HEK293T (cell line): ENCODE measurements at places on chromosomes 3 and 15.

DNA sequence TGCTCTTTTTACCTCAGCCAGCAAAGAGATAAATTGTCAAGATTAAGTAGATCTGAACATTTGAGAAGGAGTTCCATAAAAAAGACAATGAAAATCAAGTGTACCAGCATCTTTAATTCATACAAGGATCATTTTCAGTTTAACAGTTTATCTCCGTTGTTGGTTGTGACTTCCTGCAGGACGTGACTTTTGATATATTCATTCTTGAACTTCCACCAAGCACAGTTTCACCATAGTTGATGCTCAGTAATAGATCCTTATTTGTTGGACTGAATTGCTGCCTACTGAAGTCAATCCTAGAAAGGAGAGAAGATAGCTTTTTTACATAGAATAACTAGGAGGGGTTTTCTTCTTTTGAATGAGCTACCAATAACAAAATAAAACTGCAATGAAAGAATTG lies 408.2 kb downstream of the LPP start:
- DNase-seq: no peak

- no peak for DNase-seq
Observed at GRCh38 chr3:136311261-136311660, 61.1 kb downstream of the PCCB start.

- DNase-seq: no peak
Observed at GRCh38 chr3:100384733-100385525, 16.0 kb downstream of the TOMM70 start.

DNA sequence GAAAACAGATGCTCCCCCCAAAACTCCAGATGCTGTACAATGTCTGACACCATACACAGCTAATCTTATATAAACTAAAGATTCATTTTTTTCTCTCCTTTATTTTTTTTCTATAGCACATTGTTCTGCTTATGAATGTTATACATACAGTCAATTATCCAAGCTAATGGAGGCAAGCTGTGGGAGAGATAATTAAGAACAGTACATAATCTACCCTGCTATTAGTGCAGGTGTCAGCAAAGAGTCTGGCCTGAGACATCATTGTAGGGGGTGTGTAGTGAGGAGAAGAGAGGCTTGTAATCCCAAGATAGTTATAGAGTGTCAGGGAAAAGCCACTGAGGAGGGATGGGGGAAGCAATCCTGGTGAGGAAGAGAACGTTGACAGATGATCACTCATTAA lies 25.4 kb upstream of the CHMP2B start:
- DNase-seq: no peak

DNA sequence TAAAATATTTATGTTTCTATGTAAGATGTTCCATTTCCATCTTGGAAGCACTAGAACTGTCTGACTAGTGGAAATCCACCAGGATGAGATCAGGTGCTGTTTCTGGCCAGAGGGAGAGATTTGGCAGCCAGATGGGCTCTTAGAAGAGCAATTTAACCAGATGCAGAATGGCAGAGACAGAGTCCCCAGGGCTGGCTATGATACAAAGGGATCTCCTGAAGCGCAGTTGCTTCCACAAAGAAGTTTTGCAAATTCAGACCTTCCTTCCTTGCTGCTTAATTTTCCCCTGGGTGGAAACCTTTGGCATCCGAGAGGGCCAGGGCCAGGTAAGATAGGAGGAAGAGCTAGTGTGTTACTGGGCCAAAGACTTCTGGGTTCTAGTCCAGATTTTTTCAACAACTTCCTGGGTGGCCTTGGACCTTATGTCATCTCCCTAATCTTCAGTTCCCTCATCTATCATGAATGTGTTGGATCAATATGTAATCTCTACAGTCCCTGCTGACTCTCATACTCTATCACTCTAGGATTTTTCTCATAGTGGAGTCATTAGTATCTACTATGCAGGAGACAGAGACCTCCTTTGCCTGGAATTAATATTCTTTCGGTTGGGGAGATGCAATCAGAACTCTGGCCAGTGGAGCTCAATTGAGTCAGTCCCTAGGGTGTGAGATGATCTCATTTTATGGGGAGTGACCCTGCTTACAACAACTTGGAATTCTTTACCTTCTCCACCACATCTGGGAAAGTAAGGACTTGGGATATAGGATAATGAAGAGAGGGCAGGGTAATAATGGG lies 41.1 kb upstream of the NDUFB4 start:
- no peak for DNase-seq

DNA sequence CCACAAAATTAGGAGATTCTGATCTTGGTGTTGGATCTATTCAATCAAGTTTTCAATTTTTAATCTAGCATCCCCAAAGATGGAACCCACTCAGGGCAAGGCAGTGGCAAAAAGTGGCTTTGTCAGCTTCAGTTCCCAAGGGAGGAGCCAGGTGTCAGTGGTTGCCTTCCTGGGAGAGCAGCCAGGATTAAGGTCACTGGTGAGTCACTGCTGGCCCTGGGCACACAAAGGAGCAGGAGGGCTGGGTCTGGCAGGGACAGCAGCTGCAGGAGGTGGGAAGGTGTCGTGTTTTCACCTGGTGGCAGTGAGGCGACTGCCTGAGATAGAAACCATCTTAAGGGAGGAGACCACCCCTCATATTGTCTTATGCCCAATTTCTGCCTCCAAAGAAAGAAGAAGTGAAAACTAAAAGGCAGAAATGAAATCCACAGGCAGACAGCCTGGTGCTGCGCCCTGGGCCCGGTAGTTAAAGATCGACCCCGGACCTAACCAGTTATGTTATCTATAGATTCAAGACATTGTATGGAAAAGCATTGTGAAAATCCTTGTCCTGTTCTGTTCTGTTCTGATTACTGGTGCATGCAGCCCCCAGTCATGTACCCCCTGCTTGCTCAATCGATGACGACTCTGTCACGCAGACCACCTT lies 5.9 kb upstream of the KLHL25 start:
- no peak for DNase-seq

GRCh38 chr3:21256932-21257331 lies 494.1 kb downstream of the ZNF385D start:
- DNase-seq: no peak

DNA sequence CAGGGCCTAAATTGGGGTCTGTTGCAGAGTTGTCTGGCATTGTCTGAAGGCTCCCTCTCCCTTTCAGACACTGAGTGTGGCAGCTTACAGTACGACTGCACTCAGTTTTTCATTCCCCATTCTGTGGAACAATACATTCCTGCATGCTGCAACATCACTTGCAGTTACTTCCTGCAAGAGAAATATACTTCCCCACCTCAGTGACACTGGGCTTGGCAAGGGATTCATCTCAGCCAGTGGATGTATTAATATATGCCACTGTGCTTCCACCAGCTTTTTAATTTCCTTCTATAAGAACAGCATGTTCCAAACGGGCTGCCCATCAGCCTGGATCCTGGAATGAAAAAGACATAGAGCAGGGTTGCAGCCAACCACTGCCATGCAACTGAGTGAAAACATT lies 23.1 kb downstream of the B3GALNT1 start:
- DNase-seq: no peak

DNA sequence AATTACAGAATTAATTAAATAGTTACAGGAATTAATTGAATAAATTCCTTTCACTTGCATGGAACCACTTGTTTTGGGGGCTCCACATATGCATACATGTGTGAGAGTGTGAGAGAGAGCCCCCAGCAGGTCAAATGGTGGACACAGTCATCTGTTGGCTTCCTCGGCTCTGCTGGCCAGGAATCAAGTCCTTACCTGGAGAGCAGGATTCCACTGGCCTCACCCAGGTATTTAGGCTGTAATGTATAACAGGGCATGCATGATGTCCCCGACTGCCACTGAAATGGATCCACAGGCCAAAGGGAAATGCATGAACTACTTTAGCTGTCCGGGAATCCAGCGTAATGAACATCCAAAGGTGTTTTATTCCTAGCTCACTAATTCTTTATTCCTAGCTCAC lies 139.7 kb upstream of the SMAD3 start:
- no peak for DNase-seq

DNA sequence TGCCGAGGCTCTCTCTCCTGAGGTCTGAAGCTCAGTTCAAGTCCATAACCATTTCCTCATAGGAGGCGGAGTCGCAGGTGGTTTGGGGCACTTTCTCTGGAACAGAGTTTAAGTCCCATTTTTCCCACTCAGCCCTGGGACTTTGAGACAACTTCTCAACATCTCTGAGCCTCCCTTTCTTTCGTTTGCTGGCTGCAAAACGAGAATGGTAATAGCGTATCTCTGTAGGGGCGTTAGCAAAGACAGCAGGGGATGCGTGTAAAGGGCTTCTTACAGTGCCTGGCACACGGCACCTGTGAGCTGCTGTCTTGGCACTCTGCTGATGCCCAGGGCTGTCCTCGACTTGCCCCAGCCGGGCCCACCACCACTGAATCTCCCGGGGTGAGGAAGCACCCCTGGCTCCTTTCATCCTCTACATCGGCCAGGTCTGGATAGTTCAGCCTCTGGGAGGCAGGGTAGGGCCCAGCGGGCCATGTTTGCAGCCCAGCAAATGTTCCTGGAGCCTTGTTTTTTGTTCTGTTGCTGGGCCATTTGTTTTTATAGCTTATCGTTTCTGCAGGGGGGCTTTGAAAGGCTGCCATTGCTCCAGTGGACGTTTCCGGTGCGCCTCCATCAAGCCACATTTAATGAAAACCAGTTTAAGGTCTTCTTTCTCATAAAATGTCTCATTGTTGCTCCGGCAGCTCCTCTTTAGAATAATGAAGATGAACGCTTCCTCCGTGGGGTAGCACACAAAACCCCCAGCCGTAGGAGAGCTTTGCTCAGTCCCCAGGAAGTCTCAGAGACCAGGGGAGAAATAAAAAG lies 60.0 kb upstream of the WNT5A start:
- no peak for DNase-seq

- no peak for DNase-seq
Observed at GRCh38 chr3:5727743-5728484, 540.4 kb downstream of the EDEM1 start.

GRCh38 chr3:18919158-18919557 lies 229.2 kb upstream of the KCNH8 start:
- no peak for DNase-seq

GRCh38 chr3:45597581-45597980 lies 3.0 kb downstream of the LIMD1 start:
- DNase-seq: no peak

GRCh38 chr3:119401503-119402440 lies 61.6 kb downstream of the TMEM39A start:
- no peak for DNase-seq

GRCh38 chr3:133443649-133444422 lies 44.0 kb downstream of the BFSP2 start:
- DNase-seq: no peak

DNA sequence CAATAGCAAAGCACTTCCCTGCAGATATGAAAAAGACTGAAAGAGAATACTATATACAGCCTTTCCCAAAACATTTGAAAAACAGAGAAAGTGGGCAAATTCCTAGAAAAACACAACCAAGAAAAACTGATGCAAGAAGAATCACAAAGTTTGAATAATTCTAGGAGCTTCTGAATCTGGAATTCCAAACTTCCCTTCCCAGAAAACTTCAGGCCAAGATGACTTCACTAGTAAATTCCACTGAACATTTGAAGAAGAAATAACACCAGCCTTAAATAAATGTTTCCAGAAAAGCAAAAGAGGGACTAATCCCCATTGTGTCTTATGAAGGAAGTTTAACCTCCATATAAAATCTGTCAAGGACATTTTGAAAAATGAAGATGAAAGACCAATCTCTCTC lies 15.8 kb upstream of the NSMCE3 start:
- no peak for DNase-seq

DNA sequence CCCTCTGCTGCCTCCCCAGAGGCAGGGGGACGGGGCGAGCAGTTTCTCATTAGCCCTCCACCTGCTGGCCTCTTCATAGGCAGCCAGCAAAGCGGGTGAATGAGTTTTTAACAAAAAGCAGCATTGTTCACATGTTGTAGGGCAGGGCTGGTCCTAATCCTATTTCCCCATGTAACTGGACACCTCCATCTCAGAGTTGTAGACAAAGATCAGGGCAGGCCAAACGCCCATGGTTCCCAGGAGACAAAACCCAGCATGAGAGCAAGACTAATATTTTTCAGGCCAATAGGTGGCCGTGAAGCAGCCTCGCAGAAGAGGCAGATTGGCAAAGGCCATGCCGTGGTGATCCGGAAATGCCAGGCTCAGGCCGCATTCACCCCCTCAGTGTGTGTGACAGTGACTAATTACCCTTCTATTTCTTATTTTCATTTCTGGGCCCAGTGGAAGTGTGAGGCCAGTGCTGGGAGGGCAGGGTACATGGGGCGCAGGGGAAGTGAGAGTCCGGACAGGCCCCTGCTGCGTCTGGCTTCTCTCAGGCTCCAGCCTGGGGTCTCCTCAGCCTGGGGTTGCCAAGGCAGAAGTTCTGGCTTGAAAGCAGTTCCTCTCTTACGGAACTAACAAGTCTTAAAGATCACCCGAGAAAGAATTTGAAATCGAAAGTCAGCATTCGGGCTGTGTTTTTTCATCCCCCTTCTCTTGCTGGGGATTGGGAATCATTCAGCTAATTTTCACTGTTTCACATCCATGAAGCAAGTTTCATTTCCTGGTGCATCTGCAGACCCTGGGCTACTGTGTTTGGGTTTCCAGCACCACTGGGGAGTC lies 64.8 kb downstream of the BOC start:
- peak; percentile 41 for DNase-seq

DNA sequence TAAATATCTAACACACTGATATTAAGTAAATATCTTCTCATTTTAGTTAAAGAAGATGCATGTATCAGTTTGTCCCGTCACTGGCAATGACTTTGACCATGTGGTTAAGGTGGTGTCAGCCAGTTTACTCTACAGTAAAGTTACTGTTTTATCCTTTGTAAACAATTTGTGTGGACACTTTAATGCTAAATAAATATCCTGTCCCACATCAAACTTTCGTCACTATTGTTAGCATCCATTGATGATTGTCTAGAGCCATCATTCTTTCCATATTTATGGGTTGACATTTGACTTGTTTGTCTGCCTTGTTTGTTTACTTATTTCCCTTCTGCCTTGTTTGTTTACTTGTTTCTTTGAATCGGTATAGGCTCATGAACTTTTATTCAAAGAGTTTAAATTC lies 11.0 kb upstream of the GPD1L start:
- no peak for DNase-seq

DNA sequence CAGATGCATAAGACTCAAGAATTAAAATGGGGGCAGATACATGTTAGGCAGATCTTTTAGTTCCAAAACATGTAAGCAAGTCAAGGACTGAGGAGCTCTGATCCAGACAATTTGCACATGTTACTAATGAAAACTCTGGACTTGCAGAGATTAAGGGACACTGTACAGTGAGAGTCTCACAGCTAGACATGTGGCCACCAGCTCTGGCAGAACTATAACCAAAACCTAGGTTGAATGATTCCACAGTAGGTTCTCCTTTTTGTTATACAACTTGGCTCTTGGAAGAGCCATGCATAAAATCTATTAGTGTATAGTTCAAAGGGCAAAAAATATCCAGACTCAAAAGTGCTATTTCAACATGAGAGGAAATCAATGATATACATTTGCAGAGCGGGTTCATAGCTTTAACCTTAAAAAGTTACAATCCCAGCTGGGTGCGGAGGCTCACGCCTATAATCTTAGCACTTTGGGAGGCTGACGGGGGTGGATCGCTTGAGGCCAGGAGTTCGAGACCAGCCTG lies 61.8 kb downstream of the SETD2 start:
- no peak for DNase-seq

- DNase-seq: no peak
Observed at GRCh38 chr3:106458952-106459351, 590.1 kb upstream of the CBLB start.
